ENCODE measurements at places on chromosomes 5 and 9.
A peak's percentile ranks its signal among the peaks of the same experiment; 100 is the strongest.

DNA sequence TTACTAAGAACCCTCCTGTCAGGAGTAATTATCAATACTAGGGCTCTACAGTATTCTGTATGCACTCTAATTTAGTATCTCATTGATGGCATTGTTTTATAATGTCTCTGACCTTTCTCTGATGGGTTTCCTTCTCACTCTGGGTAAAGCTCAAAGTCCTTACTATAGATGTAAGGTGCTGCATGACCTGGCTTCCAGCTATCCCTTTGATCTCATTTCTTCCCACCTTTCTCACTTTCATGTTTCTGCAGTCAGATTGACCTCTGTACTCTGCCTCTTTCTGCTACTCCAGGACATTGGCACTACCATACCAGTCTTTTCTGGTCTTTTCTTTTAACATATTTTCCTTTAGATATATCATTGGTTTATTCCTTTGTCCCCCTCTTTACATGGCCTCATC is 2332.8 kb upstream of the C9orf72 start:
- no peak for DNase-seq

GRCh38 chr5:2836133-2836532 is 84.7 kb upstream of the IRX2 start:
- DNase-seq: no peak

DNA sequence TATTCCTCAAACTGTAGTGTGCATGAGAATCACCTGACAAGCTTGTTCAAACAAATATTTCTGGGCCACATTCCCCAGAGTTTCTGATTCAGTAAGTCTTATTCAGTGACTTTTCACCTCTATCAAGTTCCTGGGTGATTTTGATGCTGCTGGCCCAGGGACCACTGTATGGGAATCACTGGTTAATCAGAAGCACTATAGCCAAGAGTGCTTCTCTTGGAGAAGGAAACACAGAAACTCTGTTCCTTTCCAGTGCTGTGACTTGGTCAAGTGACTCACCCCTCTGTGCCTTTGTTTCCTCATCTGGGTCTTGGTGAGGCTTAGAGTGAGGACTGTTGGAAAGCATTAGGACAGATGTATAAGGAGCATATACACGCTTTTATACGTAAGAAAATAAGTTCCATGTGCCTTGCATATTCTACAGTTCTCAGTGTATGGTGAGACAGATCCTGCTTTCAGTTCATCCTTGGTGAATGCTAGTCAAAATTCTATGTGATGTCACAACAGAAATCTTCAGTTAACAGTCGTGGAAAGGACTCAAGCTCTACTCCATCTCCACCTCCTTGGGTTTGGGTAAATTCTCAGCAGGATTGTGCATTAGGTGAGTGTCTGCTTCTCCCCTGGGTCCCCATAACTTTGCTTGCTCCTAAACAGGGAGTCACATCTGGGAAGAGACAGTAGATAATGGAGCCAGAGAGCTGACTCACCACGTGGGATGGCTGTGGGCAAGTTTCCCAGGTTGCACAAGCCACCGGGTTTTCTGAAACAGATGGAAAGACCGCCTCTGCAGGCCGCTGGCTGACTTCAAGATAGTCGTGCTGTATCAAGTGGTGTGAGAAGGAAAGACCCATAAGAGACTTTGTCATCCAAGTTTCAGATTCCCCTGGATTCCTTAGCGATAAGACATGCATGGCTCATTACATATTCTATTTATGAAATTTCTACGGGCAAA is 117.0 kb downstream of the NXNL2 start:
- no peak for DNase-seq

- DNase-seq: no peak
Observed at GRCh38 chr5:78594610-78595457, 53.7 kb downstream of the LHFPL2 start.

- DNase-seq: peak; percentile 89
Observed at GRCh38 chr9:77177143-77177893, at the start of gene VPS13A. TSS of gene VPS13A (plus strand) at chr9:77177534. CDS start at chr9:77177705, 171 bp downstream.
